ENCODE measurements at places on chromosomes 1 and 21.
A peak's percentile ranks its signal among the peaks of the same experiment; 100 is the strongest.

GRCh38 chr1:159839116-159839849 lies 12.6 kb downstream of the SLAMF8 start:
- DNase-seq = no peak

DNA sequence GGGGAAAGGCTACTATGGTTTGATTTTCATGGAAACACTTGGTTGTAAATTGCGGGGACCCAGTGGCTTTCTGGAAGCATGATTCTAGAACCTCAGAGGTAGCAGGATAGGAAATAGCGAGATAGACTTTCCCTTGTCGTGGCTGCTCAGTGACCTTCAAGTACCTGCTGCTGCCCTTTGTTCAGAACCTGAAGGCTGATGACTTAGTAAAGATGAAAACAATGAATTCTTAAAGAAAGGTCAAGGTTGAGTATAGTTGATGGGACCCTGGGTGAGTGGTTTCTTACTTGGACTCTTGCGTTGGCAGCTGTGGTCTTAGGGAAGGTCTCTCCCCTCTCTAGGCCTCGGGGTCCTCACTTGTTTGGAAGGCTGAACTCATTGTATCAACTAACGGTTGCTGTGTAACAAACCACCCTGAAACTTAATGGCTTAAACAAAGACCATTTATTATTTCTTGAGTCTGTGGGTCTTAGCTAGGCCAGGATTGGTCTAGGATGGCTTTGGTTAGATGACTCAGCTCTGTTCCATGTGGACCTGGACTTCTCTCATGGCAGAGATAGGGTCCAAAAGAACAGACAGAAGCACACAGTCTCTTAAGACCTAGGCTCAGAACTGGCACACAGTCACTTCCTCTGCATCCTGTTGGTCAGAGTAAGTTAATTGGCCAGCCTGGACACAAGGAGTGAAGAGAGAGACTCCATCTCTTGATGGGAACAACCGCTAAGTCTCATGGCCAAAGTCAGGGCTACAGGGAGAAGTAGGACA lies 89.2 kb upstream of the SELENON start:
- DNase-seq = no peak

- no peak for DNase-seq
Measured at GRCh38 chr1:84020151-84020550, 21.2 kb upstream of the TTLL7 start.

DNA sequence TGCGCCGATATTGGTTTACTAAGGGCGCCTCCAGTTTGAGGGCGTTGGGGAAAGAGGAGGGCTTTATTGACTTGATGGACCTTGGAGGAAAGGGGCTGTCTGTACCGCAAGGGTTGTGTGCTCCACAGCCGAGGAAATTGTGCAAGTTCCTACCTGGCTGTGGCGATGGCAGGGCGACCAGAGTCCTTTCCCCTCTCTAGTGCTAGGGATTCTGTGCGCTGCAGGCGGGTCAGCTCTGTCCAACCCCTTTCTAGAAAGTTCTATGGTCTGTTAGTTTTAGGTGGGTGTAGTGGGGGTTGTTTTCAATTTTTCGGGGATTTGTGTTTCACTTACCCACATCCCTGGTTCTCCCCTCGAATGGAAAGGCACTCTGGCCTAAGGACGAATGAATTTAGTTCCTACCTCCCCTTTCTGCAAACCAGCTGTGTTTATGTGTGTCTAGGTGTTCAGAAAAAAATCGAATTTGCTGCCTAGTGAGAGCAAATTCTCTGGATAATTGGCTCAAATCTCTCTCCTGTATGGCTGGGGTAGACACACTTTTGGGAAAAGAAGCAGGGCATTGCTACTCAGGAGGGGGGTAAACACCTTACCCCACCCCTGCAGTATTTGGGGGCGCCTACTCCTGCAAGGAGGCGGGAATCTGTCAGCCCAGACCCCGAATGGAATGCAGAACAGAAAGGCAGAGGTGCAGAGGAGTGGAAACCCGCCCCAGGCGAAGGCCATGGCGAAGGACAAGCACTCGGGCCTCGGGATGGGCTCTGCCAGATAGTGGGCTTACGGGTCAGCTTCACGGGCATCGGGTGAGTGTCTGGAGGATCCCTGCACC lies 2.0 kb downstream of the DMBX1 start:
- DNase-seq = no peak

- no peak for DNase-seq
Measured at GRCh38 chr1:171245458-171246064, 2.7 kb upstream of the FMO1 start.

DNA sequence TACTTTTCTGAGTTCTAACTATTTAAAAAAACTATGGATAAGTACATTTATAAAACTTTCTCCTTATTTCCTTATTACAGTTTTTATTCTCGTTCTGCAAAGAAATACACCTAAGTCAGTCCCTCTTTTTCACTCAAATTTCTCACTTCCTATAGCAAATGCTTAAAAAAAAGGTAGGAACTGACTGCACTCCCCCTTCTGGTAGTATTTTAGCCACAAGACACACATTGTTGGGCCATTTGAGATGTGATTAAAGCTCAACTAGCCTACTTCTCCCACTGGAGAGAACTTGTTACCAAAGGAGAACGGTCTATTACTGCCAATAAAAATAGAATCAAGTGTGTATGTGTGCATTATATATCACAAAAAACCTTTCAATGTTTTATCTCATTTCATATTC lies 521.9 kb upstream of the PRMT6 start:
- DNase-seq = no peak

GRCh38 chr1:245008761-245009160 lies 144.4 kb upstream of the HNRNPU start:
- no peak for DNase-seq

DNA sequence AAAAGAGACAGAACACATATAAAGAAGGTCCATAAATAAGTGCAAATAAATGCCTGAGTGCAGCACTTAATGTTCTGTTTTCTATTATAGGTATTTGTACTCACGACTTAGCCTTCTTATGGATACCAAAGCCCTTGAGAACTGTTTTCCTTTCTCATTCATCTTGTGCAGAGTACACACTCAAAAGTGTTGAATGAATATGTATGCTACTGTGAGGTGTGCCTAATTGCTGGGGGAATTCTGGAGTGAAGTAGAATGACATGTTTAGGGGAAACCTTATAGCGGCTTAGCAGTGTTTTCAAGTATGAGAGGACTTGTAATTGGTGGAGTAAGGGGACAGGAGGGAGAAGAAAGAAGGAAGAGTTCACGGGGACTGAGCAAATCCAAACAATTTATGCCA lies 157.6 kb downstream of the CACNA1E start:
- no peak for DNase-seq

GRCh38 chr1:164562947-164563520 lies 4.0 kb downstream of the PBX1 start:
- DNase-seq = no peak

DNA sequence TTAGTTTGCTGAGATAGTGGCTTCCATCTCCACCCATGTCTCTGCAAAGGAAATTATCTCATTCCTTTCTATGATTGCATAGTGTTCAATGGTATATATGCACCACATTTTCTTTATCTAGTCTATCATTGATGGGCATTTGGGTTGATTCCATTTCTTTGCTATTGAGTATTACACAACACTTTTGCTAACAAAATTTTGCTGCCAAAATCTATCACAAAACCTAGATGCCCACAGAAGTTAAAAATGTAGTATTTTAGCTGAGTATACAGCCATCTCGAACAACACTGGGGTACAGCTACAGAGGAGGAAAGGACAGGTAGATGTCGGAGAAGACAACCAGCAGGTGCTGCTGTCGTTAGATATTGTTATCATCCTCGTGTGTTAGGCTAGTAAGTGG lies 67.7 kb downstream of the LBR start:
- DNase-seq = no peak

GRCh38 chr1:6868660-6869380 lies 83.6 kb downstream of the CAMTA1 start:
- DNase-seq = no peak

GRCh38 chr1:155884031-155884960 lies 24.9 kb downstream of the SYT11 start:
- DNase-seq = no peak

GRCh38 chr1:203791498-203791897 lies 3.9 kb upstream of the ZBED6 start:
- DNase-seq = no peak

DNA sequence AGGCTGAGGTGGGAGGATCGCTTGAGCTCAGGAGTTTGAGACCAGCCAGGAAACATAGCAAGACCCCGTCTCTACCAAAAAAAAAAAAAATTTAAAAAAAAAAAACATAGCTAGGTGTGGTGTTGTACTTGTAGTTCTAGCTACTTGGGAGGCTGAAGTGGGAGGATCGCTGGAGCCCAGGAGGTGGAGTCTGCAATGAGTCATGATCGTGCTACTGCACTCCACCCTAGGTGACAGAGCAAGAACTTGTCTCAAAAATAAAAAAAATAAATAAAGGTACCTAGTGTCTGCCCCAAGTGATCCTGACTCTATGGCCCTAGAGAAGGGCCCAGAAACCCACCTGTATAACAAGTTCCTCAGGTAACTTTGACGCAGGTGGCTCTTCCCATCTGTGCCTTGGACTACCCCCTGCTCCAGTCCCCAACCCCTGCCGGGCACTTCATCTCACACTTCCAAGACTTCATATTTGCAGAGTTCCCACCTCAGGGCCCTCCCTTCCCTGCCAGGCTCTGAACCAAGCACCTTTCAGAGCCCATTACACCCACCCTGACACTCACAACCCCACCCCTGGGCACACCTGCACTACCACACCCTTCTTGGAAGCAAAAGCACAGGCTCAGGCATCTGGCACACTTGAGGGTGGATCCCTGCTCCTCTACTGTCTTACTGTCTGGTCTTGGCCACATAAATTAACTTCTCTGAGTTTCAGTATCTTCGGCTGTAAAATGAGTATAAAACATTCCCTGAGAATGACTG lies 80.2 kb upstream of the KLHDC7A start:
- DNase-seq = no peak

GRCh38 chr1:7278827-7279765 lies 492.0 kb upstream of the VAMP3 start:
- DNase-seq = no peak

DNA sequence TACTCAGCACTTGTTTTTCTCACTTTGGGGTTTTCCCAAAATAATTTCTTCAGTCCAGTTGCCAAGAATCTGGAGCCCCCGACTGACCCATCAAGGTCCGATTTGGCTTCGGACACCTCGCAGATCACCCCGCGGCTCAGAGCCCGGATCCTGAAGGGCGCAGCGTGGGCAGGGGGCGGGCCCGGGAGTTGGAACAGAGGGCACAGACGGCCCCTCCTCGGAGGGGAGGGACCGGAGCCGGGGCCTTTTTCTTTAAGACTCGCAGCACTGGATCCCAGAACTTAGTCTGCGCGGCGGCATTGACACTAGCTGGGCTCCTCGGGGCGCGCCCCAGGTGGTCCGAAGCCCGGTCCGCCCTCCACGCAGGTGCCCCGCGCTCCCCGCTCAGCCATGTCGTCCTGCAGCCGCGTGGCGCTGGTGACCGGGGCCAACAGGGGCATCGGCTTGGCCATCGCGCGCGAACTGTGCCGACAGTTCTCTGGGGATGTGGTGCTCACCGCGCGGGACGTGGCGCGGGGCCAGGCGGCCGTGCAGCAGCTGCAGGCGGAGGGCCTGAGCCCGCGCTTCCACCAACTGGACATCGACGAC lies at the start of gene CBR3:
TSS of gene CBR3 (plus strand) at position 277 of the 588 bp plus-strand sequence. CDS start at position 391, 114 bp downstream.
- peak; percentile 21 for DNase-seq
